ENCODE measurements at places on chromosomes 4 and X.
A peak's percentile ranks its signal among the peaks of the same experiment; 100 is the strongest.

DNA sequence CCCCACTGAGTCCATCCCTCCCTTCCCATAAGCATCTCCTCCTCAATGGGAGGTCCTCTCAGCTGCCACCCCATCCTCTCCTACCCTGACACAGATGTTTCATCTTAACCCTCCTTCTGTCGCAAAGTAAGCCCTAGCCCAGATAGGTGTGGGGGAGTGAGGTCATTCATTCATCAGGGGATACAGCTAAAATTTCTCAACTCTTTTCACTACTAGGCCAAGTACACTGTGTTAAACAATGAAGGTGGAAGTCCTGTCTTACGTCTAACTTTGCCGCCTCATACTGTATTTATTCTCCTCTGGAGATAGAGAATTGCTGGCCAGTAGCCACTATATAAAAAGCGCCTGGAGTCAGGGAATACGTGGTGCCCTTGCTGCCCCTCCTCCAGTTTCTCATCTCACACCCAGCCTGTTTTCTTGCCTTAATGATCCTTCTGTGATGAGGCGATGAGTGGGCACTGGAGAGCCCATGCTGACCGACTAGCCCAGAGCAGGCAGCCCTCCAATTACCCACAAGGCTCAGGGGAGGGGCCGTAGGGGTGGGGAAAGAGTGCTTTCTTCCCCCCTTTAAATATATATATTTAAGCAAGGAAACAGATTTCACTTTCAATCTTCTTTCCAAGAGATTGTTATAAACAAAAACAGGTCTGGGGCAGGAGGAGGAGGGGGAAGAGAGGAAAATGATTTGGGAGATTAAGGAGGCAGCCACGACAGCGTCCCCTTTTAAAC lies 149.5 kb downstream of the PJA1 start:
- DNase-seq, result no peak

GRCh38 chrX:119427024-119427794 lies 28.1 kb downstream of the SLC25A43 start:
- peak; percentile 78 for DNase-seq

GRCh38 chrX:20046223-20046622 lies 55.4 kb upstream of the BCLAF3 start:
- DNase-seq, result no peak

DNA sequence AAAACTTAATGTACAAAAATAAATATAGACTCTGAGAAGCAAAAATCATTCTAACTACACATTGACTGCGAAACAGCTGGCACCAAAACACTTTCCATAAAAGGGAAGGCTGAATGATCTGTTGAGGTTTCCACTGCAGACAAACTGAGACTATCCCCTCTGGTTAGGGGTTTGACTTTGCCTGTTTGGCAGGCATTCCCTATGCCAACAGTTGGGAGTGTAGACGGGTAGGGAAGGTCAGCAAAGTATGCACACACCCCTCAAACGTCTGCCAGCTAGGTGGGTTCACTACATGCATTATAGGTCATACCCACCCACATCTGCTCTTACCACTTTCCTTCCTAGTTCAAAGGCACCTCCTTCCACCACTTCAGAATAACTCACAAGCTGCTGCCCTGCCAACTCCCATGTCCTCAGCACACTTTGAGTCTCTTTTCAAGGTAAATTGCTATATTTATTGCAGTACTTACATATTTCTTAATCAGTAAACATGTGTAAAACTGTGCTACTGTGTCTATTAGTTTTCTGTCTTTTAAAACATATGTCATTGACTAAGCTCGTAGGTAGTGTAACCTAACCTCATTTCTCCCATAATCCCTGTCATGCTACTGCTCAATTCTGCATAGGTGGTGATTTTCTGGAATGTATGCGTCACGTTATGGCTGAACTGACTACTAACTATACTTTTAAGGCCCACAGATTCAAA lies 12.4 kb downstream of the CTSO start:
- no peak for DNase-seq

- DNase-seq, result no peak
Observed at GRCh38 chr4:59608466-59608865, 1591.7 kb upstream of the ADGRL3 start.

DNA sequence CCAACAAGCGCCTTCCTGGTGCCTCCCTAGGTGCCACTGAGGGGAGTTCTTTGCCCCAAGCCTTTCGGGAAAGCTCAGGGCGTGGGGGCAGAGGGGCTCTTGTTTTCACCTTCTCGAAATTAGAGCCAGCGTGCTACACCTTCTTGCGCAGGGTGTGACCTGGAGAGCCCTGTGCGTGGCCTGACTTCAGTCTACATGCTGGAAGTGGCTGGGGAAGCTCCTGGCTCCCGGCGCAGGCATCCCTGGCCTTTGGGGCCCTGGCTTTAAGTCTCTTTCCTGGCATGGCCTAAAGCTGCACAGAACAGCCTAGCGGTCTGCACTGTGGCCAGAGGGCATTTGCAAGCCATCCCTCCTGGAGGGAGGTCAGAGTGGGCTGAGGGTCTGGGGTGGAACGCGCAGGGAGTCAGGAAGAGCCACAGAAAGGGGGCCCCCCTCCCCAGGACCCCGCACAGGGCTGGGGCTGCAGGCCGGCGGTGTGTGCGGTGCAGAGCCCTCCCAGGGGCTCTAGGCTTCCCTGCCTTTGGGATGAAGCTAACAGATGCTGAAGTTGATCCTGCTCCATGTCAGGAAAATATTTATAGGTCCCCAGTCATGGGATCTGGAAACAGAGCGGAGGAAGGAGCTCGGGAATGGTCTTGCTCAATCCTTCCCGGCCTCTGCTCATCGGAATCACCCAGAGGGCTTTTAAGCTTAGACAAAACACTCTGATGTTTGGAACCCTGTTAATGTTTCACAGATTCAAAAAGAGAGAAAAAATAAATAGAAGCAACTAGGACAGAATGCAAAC lies 781 bp upstream of the SPON2 start:
- DNase-seq, result no peak

DNA sequence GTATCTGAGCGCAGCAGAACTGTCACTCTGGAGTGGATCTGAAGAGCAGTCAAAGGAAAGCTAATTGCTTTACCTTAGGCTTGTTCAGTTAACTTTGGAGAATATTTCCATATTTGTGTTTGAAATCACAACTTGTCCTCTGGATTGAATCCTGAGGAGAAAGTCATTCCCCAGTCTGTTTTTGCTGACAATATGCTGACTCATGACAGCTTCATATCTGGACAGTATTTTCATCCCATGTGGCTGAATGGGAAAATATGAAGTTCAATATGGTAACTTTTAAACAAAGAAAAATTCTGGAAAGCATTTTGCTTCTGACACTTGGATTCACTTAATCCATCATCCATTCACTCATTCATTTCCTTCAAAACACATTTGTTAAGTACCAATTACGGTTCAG lies 46.3 kb upstream of the MAGEC3 start:
- DNase-seq, result no peak
